ENCODE measurements at places on chromosomes 16 and 17.

DNA sequence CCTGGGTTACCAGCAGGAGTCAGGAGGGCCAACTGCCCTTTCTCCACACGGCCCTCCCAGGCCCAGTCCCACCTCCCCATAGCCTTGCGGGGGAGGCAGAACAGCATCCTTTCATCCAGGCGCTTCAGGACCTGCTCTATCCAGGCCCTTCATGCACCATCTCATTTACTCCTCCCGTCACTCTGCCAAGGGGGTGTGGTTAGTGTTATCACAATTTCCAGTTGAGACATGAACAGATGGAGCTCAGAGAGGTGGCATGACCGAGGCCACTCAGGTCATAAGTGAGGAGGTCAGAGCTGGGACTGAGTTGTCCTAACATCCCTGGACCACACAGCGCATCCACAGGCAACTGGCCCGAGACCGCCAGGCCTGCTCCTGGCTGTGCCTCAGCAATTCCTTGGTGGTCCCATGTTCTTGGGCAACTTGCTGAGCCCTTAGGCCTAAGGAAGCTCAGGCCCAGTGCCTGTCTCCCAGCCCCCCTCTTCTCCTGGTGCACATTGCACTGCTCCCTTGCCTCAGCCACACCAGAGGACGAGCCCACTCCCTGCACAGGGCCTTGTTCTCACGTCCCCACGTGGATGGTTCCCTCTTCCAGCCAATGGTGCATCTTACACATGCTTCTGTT lies 23.8 kb downstream of the C17orf100 start:
- DNase-seq: no peak

DNA sequence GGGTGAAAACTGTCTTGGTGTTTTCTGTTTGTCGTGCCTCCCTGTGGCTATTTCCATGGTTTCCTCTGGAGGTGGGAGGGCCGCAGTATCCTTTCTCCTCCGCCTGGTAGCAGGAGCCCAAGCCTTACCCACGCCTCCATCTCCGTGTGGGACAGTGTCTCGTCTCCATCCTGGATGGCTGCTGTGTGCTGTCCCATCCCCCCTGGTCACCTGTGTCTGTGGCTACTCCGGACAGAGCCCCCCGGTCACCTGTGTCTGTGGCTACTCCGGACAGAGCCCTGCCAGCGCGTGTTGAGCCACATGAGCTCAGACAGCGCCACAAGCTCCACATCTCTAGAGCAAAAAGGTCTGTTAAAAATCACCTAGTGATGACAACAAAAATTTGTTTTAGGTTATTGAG lies 198.2 kb upstream of the CHMP6 start:
- no peak for DNase-seq

- no peak for DNase-seq
Observed at GRCh38 chr17:3440451-3440850, 6.8 kb upstream of the OR1E2 start.

GRCh38 chr16:16861546-16861945 lies 482.6 kb downstream of the NPIPA7 start:
- peak; percentile 57 for DNase-seq

DNA sequence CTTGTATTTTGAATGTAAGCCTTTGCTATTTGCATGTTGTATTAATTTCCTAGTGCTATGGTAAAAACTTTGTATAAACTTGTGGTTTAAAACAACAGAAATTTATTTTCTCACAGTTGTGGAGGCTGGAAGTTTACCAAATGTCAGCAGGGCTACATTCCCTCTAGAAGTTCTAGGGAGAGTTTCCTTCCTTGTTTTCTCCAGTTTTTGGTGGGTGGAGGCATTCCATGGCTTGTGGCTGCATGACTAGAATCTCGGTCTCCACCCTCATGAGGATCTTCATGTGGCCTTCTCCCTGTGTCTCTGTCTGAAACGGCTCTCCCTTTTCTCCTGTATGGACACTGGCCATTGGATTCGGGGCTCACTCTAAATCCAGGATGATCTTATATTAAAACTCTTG lies 482.2 kb upstream of the GOT2 start:
- no peak for DNase-seq

DNA sequence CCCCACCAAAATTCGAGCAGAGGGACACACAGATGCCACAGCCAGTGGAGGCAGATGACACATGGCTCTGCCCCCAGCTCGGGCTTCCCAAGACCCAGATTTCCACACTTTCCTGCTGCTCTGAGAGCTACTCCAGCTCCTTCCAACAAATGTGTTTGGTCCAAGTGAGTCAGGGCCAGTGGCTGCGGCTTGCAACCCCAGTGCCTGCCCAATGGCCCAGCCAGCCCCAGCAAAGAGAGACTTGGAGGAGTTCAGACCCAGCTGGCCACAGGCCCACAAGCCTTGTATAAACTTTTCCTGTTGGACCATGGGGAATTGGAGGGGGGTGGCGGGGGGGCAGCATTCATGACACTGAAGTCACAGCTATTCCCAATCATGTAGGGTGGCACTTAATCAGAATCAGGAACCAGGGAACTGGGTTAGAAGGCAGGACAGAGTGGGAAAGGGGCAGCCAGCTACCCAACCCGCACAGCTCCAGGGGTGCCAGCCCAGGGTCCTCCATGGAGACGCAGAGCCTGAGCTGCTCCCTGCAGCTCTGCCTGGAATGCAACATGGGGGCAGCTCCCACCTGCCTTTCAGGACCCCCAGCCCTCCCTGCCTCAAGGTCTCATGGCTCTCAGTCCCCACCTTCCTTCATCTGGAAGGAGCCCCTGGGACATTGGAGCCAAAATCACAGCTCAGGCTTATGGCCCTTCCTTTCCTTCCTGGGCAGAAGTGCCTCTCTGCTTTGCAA lies 17.5 kb upstream of the C16orf78 start:
- no peak for DNase-seq

All from KBM-7 (cell line).